RPMI7951 (cell line): ENCODE measurements at places on chromosomes 12 and 14. TPM values are rescaled to one million over a fixed set of nuclear protein-coding genes. Genes with fewer than 3 reads are reported as not detected.

Gene KRT72
- total RNA-seq: not detected in 2 replicates

GRCh38 chr14:101834800-101835547 lies 73.5 kb downstream of the PPP2R5C start:
- no peak for DNase-seq

- no peak for DNase-seq
These were observed 65.1 kb downstream of the SINHCAF start for GRCh38 chr12:31260840-31261239.

- no peak for DNase-seq
These were observed at the start of gene TMEM121 for GRCh38 chr14:105525861-105526775. TMEM121 (plus strand) TSS chr14:105526583; CDS start chr14:105528835, 2,252 bp downstream.

GRCh38 chr14:68921666-68922065 lies 57.4 kb downstream of the ACTN1 start:
- DNase-seq: no peak

DNA sequence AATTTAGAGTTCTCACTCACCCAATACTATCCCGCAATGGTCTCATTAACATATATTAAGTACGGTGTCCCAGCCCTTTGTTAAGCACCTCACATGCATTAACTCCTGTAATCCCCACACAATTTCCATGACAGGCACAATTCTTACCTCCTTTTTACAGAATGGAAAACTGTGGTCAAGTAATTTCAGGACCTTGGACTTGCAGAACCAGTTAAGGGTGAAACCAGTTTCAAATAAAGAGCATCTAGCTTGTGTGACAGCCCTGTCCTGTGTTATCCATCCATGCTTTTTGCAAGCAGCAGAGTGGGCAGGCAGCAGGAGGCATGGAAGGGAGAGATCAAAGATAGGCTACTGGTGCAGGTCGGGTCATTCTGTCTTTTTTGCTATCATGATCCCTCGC lies 470.8 kb downstream of the NELL2 start:
- no peak for DNase-seq
